H4 (cell line): ENCODE measurements at places on chromosomes 3 and 15.
A peak's percentile ranks its signal among the peaks of the same experiment; 100 is the strongest.

DNA sequence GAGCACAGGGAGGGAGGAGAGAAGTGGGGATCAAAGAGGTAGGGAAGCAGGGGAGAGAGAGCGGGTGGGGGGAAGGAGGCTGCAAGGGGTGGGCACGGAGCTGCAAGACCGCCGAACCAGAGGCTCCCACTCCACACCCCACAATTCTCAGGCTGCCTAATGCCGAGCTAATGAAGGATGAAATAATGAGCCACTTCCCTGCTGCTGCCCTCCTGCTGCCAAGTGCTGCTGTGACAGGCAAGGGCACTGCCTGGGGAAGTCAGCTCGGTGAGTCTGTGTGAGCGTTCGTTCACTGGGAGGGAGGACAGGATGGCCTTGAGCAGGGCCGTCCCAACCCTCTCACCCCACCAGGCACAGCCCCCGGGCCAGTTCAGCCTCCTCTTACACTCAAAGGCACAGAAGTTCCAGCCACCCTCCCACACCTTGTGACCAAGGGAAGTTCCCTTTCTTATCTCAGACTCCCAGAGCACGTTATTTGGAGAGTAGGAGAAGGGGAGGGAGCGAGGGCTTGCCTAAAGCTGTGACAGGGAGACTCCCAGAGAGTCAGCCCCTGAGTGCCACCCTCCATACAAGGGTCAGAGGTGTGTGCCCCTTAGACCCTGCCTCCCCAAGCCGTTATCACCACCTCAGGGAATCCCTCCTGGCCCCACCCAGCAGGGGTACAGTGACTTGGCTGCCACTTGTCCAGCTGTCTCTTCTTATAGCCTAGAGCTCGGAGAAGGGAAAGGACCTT is 12.4 kb downstream of the GLYCTK start:
- peak; percentile 8 for DNase-seq

GRCh38 chr3:24589931-24590880 is 95.6 kb upstream of the THRB start:
- no peak for DNase-seq

- peak; percentile 65 for DNase-seq
Observed at GRCh38 chr3:171351676-171352075, 108.5 kb downstream of the TNIK start.

DNA sequence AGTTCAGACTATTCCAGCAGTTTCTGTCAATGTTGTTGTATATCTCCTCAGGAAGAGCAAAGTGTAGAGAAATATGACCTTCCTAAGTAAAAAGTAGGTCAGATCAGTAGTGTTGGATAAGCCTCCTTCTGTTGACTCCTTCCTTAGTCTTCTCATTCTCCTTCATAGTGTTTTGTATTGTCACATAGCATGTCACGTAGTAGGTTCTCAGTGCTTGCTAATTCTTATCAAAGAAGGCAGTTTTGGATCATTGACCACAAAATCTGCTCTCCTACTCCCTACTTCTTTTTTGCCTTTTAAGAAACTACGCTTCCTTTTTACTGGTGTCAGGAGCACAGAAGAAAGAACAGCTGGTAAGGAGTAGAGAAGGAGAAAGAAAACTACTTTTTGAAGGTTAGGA is 1.0 kb upstream of the MGA start:
- DNase-seq = no peak

GRCh38 chr15:73352082-73352481 is 16.7 kb downstream of the HCN4 start:
- peak; percentile 27 for DNase-seq

DNA sequence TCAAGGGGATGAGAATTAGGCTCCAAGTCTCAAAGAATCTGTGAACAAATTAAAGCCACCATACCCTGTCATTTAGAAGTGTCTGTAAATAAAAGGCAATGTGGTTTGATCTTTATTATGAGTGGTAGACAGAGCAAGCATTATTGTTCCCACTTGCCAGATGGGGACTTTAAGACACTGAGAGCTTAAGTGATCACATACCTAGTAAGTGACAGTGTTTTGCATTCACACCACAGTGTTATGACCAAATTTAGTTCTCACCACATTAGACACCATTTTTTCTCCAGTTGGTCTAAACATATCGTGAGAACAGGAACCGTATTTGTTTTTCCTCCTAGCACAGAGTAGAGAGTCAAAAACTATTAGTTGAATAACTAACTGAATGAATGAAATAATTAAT is 13.2 kb upstream of the ZBED2 start:
- DNase-seq = no peak

DNA sequence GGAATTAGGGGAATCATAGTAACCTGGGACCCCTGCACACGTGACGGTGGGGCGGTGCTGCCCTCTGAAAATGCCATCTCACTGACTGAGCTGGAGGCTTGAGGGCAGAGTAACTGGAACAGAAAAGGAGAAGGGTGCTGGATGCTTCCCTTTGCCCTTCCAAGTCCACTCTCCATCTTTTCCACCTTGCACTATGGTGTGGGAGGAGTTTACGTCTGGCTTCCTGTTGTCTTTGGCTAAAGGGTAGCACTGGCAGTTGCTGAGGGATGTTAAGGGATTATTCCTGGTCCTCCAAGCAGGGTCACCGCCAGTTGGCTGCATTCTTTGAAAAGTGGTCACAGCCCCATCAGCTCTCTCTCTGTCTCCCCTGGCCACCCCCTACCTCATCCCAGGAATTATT is 129.4 kb upstream of the SNTN start:
- DNase-seq = peak; percentile 8

DNA sequence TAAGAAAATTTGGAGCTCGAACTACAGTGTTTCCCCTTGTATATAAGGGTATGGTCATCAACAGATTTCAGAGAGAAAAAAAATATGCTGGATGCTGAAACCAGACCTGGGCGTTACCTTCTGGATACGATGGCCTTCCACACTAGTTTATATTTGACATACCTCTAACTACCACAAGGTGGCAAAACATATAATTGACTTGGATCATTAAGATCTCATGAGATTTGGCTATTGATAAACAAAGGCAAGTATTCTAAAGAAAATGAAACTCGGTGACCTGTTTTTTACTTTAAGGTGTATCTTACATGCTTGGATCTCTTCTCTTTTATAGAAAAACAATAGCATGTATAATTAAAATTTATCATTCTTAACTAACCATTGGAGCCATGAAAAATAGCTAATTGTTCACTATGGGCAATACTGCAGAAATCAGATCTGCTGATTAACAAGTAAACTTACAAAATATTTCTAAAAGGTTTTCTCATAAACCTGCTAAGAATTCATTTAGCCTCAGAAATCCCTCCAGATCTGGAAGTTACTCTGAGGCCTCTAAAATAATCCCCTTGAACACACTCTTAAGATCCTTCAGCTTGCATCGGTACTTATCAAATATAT is 300.6 kb upstream of the KCNH8 start:
- DNase-seq = peak; percentile 2

DNA sequence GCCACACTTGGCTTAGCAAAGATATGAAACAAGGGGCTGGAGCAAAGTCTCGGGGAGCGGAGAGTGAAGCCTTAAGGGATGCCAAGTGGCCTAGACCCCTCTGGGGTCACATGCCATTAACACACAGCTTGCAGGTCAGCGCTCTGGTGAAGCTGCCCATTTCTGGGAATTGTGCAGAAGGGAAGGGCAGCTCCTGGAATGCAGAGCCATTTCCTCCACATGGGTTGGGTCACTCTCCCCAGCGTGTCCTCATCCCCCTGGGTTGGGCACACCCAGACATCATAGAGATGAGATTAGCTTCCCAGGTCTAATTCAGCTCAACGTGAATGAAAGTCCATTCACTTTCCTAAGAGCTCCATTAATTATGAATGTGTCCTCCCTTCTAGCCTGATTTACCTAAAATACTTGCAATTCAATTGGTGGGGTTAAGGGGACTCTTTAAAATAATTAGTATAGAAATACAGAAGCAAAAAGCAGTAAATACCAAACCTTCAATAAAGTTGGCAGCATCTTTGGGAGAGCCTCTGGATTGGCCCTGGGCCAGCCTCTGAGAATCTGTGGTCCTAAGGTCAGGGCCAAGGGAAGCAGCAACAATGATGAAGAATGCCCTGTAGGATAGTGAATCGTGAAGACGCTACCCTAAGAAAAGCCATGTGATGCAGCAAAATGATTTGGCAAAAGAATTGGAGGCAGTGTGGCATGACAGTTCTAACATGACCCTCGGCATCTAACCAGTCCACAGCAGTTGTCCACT is 17.8 kb downstream of the MRAS start:
- DNase-seq = no peak

DNA sequence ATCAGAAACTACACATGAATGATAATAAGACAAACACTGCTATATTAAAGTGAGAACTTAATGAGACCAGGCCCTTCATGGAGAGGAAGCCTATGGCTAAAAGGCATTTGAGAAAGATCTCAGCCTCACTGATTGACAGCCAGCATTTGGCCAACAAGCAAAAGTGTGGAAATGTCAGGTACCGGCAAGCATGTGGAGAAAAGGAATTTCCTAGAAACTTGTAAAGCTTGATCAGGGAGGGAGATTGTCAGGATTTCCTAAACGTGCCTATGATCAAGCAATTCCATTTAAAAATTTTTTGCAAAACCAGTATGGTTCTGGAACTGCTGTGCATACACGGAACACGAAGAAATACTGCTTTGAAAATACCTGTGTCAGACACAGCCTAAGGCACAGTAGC is 220.3 kb upstream of the ATP10A start:
- no peak for DNase-seq

GRCh38 chr3:124059580-124059979 is 67.7 kb upstream of the ROPN1 start:
- peak; percentile 39 for DNase-seq

DNA sequence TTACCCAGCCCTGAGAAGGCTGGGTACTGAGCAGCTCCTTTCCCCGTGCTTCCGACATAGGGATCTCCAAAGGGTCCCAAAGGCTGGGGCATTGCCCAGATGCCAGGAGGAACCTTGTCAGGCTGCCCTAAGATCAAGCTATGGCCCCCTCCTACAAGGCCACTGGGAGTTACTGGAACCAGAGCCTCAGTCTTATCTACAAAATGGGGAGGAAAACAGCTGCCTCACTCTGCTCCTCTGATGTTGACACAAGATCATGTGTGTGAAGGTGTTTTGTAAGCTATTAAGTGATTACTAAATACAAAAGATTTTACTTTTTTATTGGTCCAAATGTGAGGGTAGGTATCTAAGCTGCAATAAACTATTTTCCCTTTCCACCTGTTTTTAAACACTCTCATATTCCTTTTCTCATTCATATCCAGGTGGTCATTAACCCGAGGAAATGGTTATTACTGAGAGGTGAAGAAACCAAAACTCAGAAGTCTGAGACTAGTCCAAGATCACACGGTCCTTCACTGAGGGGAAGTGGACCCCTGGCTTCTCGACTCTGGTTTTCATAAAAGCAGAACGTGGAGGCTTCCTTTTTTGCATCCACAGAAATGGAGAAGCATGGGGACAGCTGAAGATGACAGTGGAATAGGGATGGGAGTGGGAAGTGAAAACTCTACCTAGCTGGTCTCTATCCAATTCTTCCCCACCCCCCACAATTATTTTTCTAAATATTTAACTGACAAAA is 1.7 kb downstream of the ARPIN start:
- DNase-seq = no peak

GRCh38 chr3:63228087-63228486 is 50.0 kb upstream of the SYNPR start:
- DNase-seq = no peak
